ENCODE measurements at places on chromosomes 11 and 22.

DNA sequence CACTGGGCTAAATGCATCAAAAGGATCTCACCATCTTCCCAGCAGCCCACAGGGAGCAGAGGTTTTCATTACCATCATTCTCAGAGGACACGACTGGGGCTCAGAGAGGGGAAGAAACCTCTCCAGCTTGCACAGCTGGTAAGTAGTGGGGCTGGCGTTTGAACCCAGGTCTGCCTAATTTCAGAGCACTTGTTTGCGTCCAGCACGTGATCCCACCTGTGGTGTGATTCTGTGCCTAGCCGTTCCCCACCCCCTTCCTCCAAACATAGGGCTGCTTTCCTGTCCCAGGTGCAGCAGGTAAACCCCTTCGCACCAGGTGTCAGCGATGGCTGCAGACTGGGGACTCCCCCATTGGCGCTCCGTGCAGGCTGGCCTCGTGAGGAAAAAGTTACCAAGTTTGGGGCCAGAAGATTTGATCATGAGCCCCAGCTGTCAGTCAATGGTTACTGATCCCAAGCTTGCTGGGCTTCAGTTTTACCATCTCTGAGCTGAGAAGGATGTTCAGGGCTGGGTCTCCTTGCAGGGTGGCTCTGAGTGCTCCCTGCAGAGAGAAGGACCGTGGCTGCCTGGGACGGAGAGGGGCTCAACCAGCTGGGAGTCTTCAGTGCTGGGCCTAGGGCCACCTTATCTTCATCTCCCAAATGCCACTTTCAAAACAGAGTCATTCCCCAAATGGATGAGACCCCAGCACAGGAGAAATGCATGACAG, 445.6 kb downstream of the TBC1D22A start:
- DNase-seq = no peak

DNA sequence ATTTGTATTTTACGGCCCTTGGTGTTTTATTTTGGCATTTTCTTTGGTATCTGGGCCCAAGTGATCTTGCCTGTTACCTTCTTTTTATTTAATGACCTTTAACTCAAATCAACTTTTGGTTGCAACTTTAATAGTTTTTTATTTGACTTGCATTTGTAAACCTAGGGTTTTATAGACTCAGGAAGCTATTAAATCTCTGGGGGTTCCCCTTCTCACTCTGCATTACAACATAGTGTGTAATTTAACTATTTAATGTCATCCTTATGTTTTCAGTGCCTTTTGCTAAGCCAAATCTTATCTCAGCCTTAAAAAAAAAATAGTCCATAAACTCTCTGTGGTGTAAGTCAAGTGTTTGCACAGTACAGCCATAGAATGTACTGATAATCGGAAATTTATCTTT, 3.4 kb downstream of the FJX1 start:
- DNase-seq = no peak

DNA sequence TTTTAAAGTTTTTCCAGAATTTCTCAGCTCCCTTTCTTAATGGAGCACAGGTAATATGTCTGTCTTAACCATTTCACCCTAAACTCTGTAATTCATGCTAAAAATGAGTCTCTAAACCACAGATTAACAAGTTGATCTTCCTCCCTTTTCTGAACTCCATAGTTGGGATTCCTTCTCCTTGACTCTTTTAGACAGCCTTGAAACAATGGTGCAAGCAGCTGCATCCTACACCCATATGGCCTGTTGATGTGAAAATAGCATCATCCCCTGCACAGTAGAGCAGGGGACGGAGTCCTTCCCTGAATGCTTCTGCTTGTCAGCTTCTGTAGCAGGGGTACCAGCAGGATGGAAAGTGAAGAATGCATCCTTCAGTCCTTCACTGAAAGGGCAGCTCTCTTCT, 192.8 kb upstream of the SORL1-AS1 start:
- DNase-seq = no peak

DNA sequence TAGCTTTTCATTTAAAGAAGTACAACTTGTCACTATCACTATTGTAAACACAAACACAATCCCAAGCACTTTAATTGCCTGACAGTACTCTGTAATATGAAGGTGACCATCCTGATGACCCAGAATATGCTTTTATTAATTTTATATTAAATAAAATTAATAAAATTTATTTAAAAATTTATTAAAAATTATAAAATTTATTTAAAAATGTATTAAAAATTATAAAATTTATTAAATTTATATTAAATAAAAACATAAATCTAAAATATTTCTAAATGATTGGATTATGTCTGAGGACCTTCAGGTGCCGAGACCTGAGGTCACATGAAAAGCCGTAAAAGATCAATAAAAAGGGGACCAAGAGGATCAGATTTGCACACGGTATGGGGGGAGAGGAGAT, 229.8 kb upstream of the KIRREL3 start:
- no peak for DNase-seq

DNA sequence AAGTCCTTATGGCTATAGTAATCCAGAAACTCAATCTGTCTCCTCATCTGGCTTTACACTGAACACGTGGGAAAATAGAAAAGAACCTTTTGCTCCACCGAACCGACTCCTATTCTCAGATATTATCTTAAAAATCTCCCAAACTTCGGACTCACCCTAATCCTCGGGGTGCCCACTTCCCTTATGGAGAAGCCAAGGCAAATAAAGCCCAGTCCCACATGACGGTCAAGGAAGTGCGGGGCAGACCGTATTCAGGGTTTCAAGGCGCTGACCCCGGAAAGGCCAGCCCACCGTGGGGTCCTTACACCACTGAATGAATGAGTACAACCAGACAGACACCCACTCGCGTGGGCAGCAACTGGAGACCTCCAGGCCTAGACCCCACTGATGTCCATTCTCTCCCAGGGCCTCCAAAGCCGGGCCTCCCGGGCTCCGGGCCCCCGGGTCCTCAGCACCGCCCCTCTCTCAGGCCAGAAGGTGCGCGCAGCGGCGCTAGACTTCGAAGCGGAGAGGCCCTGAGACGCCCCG, 489 bp downstream of the NUP98 start:
- no peak for DNase-seq

GRCh38 chr11:78218707-78219492, 30.2 kb downstream of the USP35 start:
- no peak for DNase-seq

DNA sequence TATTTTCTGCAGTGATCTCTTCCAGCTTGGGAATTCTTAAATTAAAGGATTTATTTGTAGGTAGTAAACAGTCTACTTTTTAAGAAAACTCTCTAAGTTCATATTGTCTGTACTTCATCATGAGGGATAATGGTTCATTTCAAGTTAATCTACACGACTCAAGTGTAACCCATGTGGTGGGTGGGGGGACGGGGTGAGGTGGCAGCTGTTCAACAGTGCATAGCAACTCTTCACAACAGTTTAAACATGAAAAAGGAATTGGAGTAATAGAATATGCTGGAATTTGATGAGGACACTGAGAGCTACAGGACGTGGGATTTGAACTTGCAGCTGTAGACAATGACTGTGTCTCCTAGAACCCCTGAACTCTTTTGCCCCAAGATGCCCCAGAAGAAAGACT, 20.8 kb downstream of the BARX2 start:
- DNase-seq = no peak

- DNase-seq = no peak
Measured at GRCh38 chr11:18393581-18394274, 635 bp upstream of the LDHA start.

- DNase-seq = no peak
Measured at GRCh38 chr11:17798253-17798652, 63.7 kb downstream of the KCNC1 start.

- DNase-seq = no peak
Measured at GRCh38 chr11:26767060-26767459, 45.2 kb upstream of the SLC5A12 start.

GRCh38 chr11:12111549-12112520, 1.4 kb downstream of the MICAL2 start:
- DNase-seq = no peak

GRCh38 chr22:38513063-38513462, 7.0 kb upstream of the DDX17 start:
- DNase-seq = peak; percentile 39

DNA sequence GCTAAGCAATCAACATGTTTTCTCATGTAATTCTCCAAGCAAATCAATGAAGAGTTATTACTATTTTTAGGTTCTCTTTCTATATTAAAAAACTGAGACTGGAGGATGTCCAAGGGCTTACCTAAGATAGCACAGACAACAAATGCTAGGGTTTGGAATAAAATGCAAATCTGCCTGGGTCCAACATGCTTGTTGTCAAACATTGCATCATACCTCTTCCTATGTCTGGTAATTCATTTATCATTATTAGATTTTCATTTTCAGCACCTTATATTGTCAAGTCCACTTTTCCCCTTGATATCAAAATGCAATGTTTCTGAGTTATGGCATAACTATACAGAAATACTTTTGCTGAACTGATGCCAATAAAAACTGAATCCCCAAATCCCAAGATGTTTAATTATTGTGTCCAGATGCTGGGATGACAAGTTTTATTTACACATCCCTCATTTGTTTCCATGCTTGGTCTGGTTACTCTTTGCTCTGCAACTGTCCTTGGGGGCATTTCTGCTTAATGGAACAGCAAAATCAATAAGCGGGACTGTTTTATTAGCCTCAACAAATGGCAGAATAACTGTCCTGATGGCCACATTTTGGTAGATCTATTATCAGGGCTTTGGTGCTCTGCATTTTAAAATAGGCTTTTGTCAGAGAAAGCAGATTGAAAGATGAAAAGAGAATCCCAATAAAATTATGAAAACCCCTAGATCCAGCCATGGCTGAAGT, 86.0 kb downstream of the C11orf87 start:
- DNase-seq = no peak

DNA sequence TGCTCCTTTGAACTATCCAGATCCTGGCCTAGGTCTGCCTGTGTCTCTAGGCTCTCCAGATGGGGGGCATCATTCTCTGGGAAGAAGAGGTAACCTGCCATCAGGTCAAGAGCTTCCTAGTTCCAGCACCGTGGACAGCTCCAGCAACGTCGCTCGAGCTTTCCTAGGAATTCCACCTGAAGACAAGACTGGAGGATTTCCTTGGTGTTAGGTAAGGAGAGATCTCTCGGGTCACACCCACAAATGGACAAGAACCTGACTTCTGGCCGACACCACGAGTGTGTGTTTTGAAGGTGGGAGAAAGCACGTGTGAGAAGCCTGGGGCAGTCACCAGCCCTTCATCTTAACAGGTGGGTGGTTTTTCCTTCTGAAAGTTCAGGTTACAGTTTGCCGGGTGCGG, 1.2 kb downstream of the PRG3 start:
- no peak for DNase-seq

- DNase-seq = no peak
Measured at GRCh38 chr11:17898071-17898470, 114.8 kb downstream of the SERGEF start.

DNA sequence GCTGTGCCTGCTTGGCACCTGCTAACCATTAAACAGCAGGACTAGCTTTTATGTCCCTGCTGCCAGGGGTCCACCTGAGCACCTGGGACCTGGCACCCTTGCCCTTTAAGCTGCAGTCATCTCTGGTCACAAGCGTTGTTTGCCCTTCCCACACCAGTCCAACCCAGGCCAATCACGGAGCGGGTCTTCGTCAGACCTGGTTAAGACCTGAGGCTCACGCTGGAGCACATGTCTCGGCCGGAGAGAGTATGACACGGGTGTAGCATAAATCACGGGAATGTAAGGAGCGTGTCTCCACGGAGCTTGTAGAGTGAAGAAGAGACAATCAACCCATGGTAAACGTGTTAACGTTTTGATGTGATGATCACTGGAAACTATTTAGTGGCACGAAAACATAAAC, 847.3 kb downstream of the BRD1 start:
- no peak for DNase-seq

DNA sequence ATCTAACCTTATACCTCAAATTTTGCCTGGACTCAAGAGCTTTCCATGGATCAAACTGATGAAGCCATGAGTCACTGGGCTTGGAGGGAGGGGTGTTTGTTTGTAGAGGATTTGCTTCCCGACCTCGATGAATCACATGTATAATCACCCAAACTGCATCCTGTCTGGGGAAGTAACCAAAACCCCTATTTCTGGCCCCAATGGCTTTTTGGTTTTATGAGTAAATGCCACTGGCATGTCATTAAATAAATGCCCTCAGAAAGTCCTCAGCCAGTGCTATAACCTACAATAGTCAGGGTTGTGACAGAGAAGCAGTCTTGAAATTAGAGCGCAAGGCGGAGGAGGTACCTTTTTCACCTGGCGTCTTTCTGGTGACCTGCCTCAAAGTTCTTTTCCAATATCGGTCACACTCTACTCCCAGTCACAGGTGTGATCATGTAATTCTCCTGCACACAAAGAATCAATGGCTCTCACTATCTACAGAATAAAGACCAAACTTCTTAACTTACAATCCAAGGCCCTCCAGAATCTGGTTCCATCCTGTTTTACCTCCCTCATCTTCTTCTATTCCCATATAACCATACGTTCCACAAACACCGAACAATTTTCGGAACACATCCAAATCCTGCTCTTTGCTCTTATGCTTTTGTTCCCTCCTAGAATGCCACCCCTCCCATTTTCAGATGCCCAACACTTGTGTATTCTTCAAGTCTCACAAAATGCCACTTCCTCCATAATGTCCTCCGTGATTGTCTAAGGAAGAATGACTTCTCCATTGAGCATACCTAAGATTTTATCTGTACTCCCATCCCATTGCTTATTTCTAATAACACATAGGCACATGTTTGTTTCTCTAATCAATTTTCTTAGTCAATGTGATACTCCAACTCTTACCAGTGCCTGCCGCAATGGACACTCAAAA, 81.3 kb upstream of the BLID start:
- DNase-seq = peak; percentile 39

GRCh38 chr11:128563942-128564641, 23.3 kb downstream of the ETS1 start:
- DNase-seq = no peak

DNA sequence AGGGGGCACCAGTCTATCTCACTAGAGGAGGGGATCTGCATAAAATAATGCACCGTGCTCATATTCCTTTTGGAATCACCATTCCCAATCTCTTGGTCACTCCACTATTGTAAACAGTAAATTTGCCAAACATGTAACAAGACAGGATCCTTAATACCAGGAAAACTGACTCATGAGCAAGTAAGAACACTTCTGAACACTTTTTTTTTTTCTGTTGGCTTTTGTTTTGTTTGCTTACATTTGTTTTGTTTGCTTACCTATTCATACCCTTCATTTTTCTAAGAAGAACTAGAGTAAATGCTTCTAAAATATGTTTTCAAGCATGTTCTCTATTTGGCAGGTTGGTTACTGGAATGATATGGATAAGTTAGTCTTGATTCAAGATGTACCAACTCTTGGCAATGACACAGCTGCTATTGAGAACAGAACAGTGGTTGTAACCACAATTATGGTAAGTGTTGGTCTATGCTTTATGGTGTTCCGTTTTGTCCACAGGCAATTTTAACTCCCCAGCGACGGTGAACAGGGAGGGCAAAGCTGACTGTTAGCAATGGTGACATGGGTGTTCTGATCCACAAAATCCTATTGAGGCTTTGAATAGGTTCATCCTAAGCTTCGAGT, 111.8 kb downstream of the MSANTD4 start:
- no peak for DNase-seq

Data from 8988T (cell line).